Activated effector memory CD4-positive, alpha-beta T cell treated with Interleukin-2 at 50 U/mL for 16 hours (primary cell): ENCODE measurements at places on chromosomes 6 and 20.

DNA sequence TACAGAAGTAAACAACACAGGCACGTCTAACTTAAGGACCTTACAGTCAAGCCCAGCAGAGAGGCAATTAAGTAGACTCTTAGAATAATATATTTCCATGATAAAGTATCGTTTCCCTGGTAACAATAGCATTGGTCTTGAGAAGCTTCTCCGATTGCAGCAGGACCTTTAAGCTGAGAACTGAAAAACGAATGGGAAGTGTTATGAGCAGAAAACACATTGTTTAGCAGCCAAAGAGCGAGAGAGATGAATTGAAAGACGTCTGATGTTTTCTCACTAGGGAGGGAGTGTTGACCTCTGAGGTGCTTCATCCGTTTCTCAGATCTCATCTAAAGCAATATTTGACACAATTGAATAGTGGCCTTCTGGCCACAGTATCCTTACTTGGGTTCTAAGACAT lies 855 bp downstream of the BYSL start:
- no peak for DNase-seq

GRCh38 chr6:111837641-111838500 lies 35.4 kb downstream of the FYN start:
- no peak for DNase-seq

DNA sequence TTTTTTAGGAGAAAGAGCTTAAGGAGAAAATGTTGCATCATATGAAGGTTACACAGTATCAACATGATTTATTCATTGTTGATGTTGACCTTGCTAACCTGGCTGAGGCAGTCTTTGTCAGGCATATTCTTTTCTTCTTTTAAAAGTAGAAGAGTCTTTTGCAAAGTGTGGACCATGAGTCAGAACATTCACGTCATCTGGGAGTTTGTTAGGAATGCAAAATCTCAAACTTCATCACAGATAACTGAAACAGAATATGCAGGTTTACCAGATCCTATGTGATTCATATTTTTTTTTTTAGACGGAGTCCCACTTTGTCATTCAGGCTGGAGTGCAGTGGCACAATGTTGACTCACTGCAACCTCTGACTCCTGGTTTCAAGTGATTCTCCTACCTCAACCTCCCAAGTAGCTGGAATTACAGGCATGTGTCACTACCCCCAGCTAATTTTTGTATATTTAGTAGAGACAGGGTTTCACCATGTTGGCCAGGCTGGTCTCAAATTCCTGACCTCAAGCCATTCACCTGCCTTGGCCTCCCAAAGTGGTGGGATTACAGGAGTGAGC lies 530.4 kb upstream of the BTBD3 start:
- DNase-seq: no peak

GRCh38 chr6:94443701-94444100 lies 1024.3 kb upstream of the EPHA7 start:
- DNase-seq: no peak

DNA sequence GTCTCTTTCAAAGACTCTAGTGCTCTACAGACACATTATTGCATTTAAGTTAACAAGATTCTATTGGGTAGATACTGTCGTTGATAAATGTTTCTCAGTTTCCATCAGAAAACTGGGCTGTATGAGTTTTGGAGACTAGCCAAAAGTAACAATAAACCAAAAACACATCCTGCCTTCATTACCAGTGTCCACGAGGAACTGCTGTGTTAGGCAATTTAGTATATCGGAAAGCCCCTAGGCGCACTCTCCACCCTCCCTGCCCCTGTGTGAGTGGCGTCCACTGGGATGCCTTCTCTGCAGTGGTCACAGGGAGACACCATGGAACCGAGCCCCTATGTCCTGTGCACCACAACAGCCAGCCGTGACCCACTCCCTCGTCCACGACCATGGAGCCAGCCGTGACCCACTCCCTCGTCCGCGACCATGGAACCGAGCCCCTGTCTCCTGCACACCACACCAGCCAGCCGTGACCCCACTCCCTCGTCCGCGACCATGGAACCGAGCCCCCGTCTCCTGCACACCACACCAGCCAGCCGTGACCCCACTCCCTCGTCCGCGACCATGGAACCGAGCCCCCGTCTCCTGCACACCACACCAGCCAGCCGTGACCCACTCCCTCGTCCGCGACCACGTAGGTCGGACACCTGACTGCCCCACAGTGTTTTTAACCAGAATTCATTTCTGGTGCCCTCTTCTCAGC lies 35.3 kb downstream of the DLL1 start:
- DNase-seq: no peak

DNA sequence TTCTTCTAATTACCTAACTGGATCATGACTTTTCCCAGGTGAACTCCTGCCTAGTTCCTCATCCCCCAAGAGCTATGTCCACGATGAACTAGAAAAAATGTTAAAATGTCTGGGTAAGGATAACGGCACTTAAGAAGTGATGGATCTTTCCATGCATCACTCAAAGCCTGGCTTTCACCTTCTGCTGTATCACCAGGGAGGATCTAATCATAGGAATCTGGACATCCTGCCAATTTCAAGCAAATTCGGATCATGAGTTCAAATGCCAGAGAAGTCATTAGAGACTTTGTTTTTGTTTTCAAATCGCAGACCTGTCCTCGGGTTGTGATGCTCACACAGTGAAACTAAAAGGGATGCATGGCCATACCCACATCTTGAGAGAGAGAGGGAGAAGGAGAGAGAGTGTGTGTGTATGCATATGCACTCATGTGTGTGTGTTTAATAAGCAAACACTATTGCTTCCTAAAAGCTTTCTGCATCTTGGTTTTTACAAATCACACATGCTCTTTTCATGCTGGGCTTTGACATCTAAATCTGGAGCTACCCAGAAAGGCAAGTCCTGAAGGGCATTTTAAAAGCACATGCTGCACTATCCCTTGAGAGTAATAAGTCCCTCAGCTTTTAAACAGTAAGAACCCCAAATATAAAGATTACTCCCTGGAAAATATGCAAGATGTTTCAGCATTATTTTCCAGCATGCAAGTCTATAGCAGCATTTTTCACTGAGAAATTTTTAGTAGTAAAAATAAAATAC lies 524.6 kb upstream of the NOX3 start:
- DNase-seq: no peak

DNA sequence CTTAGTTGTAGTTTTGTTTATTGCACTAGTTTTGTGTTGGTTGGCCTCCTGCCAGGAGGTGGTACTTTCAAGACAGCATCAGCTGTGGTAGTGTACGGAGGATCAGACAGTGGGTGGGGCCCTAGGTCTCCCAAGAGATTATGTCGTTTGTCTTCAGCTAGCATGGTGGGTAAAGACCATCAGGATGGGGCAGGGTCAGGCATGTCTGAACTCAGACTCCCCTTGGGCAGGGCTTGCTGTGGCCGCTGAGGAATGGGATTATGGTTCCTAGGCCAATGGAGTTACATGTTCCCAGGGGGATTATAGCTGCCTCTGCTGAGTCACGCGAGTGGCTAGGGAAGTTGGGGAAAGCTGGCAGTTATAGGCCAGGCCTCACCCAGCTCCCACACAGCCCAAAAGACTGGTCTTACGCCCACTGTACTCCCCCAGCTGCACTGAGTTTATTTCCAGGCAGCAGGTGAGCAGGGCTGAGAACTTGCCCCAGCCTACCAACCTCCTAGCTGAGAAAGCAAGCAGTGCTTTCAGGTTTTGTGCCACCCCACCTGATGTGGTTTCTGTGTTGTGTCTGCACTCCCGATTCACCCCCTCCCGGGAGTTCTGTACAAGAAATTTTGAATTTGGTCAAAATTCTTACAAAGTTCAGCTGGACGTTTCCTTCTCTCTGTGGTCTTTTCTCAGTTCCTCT lies 24.7 kb downstream of the ZSCAN31 start:
- no peak for DNase-seq

DNA sequence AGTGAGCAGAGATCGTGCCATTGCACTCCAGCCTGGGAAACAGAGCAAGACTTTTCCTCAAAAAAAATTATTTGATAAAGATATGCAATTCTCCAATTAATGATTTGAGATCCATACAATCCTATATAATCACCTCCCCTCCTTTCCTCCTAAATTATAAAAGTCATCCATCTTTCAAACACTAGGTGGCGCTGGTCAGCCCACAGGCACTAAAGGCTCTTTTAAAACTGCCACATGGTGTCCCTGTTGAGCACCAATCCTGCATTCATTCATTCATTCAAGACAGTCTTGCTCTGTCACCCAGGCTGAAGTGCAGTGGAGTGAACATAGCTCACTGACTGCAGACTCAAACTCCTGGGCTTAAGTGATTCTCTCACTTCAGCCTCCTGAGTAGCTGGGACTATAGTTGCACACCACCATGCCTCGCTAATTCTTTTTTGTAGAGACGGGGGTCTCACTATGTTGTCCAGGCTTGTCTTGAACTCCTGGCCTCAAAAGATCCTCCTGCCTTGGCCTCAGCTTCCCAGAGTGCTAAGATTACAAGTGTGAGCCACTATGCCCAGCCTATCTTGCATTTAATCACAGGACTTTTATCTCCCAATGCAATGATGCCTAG lies 58.7 kb upstream of the SLC2A12 start:
- DNase-seq: no peak

DNA sequence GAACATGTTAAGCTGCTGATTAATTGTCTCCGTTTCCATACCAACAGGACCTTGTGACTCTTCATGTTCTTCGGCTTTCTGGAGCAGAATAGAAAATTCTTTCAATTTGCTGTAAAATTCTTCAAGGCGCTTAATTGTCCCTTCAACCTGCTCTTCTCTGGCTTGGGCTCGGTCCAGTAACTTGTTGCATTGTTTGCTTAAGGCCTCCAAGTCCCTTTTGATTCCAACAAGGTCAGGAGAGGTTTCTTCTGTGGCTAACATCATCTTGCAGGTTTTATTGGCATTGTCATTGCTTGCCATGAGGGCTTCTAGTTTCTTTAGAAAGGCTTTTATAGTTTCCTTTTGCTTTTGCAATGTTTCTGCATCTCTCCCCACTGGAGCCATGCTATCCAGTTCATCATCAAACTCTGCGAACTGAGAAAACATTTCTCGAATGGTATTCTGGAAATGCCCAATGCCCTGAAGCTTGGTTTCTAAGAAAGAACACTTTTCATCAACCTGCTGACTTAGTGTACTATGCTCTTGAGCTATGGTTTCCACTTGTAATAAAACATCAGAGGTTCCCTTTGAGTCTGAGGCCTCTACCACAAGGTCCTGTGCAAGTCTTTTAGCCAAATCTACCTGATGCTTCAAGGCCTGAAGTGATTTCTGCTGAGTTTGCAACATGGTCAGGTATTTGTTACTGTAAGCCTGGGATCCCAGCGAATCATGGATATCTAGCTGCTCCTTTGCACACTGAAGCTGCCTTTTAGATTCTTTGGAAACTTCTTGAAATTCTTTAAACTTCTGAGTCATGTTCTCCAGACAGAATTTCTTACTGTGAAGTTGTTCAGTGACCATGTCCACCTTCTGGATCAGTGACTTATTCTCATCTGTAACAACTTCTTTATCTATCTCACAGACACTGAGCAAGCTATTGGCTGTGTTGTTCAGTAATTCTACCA lies 90.2 kb downstream of the DST start:
- DNase-seq: no peak

GRCh38 chr6:112180095-112180820 lies 74.1 kb downstream of the LAMA4 start:
- no peak for DNase-seq

DNA sequence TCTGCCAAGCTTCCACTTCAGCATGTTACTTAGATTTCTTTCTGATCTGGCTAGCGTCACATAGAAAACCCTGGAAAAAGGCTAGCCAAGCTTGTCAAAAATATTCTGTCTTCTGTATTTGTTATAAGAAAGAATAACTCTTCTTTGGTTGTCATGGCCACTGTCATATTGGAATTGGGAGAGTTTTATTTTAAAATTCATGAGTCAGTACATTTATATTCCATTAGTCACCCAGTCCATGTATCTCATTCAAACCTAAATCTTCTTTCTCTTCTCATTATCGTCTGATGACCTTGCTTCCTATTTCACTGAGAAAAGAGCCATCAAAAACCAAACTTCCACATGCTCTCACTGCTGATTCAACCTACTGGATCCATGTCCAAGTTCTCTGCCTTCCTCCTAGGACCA lies 65.7 kb downstream of the EPM2A start:
- DNase-seq: no peak
